ENCODE measurements at places on chromosomes 4 and X.

DNA sequence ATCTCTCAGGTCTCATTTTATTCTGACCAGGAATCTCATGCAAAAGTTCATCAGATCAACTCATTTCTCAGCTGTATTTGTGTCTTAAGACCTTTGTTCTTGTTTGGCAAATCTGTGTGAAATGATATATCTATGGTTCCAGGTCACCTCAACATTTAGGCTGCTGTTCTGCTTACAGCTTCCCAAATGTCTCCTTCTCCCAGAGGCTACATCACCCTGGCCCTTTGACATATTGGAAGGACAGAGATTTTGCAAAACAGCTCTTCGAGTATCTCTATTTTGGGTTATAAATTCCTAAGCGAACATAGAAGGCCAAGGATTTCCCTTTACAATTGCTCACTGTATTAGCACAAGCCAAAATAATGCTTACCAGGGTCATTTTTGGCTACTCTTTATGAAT lies 57.5 kb upstream of the GIMD1 start:
- DNase-seq = no peak

DNA sequence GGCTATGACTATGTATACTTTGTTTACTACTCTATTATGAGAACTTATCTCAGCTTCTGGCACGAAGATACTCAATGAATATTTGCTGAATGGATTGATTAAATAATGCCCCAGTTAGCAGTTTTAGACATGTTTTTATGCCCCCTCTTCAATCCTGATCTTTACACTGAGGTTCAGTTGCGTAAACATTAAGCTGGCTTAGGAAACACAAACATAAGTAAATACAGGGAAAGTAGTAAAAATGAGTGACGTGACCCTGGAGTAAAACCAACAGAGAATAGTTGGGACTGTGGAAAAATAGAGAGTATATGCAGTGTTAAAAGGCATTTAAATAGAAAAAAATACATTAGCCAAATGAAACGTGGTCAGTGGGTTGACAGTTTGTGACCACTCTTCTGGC lies 387.0 kb upstream of the ACTRT1 start:
- DNase-seq = no peak

GRCh38 chr4:88584471-88584900 lies 7.8 kb upstream of the HERC3 start:
- DNase-seq = no peak

GRCh38 chr4:2324891-2325290 lies 63.0 kb upstream of the MXD4 start:
- DNase-seq = no peak

Data from brain microvascular endothelial cell (primary cell).